Muscle of leg (tissue), 16 donors: ENCODE measurements at places on chromosomes 2 and 18. TPM values are rescaled to one million over a fixed set of nuclear protein-coding genes. Genes with fewer than 3 reads are reported as not detected.

The ITGB6 gene
- 37.7 TPM for total RNA-seq

The DNAJC5G gene
- not detected for total RNA-seq

The PLA2R1 gene
- 3.8 TPM for total RNA-seq

The UGT1A1 gene
- not detected for total RNA-seq

The TGOLN2 gene
- 38.3 TPM for total RNA-seq

The ANKRD29 gene
- total RNA-seq = 4.0 TPM
